ENCODE measurements at places on chromosomes 16 and 17.

GRCh38 chr17:73706428-73706827 is 62.2 kb upstream of the SDK2 start:
- no peak for DNase-seq

DNA sequence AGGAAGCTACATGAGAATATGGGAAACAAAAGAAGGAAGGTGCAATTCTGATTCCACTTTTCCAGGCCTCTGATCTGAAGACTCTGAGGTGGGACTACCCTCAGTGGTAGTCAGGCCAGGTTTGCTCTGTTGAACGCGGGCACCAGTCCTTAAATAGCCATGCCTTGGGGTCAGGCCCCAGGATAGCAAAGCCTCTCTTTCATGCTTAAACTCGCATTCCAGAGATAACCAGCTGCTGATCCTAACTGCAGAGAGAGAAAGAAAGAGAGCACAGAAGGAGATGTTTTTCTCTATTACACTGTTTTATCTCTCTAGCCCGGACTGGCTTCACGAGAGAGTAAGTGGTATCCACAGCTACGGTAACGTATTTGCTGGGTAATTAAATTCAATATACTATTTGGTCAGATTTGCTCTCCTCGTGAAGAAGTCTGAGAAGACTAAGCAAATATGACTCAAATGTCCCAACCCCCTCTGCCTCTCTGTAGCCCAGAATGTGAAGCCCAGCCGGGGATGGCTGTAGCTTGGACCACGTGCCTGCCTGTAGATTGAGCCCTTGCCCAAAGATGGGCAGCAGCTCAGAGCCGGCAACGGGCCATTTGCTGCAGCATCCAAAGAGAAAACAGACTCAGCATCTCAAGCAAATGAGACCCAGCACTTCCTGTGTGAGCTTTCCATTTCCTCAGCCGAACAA is 122.2 kb downstream of the SMG6 start:
- no peak for DNase-seq

DNA sequence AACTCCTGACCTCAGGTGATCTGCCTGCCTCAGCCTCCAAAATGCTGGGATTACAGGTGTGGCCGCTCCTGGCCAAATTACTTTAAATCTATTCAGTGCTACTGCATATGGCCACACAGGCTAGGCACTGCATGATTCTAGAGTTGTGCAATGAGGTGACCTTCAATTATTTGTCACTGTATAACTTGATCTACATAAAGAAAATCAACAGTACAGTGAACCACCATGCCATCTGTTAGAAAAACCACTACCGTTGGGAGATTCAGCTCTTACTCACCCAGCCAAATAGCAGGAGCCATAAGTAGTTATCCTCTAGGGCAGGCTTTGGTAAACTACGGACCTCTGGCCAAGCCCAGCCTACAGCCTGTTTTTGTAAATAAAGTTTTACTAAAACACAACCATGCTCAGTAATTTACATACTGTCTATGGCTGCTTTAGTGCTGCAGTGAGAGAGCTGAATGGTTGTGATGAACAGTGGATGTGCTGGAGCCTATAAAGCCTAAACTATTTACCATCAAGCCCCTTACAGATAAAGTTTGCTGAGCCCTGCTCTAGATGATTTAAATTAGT is 40.7 kb upstream of the TANC2 start:
- no peak for DNase-seq

GRCh38 chr17:73118139-73118538 is 25.7 kb upstream of the SLC39A11 start:
- DNase-seq, result no peak

- no peak for DNase-seq
These were observed 35.7 kb upstream of the DYNLL2 start for GRCh38 chr17:58047376-58048150.

GRCh38 chr16:22782314-22782713 is 31.6 kb upstream of the HS3ST2 start:
- peak; percentile 5 for DNase-seq

DNA sequence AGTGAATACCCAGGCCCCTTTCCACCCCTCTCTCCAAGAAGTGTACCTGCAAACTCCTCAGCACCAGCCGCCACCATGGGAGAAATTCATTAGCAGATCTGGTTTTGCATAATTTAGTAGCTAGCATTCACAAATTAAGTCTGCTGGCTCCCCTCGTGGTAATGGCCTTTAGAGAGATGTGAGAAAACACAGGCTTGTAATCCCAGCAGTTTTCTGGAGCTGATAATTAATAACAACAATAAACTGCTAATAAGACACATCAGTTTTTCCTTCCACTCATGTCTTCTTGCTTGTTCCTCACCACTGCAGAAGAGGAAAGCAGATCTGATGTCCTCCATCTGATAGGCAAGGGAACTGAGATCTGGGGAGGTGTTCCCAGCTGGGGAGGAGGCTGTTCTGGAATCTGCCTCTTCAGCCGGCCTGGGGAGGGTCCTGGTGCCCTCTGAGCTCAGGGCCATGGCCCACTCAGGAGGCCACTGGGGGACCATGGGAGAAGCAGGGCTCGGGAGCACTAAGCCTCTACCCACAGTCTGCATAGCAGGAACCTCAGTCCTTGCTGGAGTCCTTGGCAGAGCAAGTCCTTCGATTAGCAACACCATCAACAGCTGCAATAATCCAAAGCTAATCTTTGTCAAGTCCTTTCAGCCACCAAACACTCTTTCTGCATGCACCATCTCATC is 74.2 kb upstream of the DNAJA2 start:
- DNase-seq, result no peak

DNA sequence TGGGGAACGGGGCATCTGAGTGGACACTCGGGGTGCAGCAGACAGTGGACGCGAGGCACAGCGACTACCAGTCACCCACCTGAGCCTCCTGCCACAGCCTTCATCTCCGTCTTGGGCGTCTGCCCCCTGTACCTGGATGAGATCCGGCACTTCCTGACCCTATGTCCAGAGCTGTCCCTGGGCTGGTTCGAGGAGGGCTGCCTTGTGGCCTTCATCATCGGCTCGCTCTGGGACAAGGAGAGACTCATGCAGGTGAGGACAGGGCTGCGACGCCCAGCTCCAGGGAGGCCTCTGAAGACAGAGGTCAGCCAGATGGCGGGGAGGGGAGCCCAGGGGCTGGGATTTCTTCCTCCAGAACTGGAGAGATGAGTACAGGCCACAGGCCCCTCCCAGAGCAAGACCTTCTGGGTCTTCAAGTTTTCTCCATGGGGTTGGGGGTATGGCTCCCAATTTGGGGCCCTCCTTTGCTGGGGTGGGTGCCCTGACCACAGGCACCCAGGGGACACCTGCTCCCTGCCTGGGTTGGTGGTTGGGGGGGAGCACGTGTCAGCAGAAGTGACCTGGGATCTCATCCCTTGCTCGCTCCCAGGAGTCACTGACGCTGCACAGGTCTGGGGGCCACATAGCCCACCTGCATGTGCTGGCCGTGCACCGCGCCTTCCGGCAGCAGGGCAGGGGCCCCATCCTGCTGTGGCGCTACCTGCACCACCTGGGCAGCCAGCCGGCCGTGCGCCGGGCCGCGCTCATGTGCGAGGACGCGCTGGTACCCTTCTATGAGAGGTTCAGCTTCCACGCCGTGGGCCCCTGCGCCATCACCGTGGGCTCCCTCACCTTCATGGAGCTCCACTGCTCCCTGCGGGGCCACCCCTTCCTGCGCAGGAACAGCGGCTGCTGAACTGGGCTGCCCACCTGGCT is 1.9 kb downstream of the AANAT start:
- no peak for DNase-seq

DNA sequence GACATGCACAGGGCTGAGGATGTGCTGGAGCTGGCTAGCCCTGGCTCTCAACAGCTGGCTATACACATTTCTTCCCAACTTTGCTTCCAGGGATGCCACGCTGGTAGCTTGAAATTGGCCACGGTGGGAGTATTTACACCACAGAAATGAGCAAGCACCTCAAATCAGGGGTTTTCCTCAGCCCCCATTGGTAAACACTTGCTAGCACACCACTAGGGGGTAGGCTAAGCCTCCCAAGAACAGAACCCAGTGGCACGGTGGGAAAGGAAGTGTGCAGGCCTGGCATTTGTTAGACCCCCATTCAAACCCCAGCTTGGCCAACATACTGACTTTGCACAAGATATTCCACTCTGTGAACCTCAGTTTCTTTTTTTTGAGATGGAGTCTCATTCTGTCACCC is 12.9 kb downstream of the DRC3 start:
- peak; percentile 28 for DNase-seq

- no peak for DNase-seq
These were observed 10.3 kb upstream of the SLC52A1 start for GRCh38 chr17:5045496-5045895.

DNA sequence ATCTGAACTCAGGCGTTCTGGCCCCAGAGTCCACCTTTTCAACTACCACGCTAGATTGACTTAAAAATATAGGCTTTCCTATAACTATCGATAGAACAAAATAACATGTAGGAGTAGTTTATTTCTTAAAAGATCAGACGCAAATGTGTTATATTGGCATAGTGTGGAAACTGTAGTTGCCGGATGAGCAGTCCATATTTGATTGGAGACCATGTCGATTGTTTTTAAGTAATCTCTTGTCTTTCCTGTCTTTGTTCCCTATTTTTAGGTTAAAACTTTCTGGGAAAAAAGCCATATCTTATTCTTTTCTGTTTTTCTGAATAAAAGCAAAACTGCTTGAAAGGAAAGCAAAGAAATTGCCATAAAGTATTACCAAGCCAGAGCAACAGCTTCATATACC is 53.1 kb downstream of the GAN start:
- no peak for DNase-seq

GRCh38 chr16:25481636-25482035 is 210.1 kb upstream of the HS3ST4 start:
- DNase-seq, result no peak

- no peak for DNase-seq
These were observed 7.9 kb downstream of the TIMM22 start for GRCh38 chr17:1004769-1005295.

GRCh38 chr16:84874004-84874435 is 54.2 kb downstream of the CRISPLD2 start:
- no peak for DNase-seq

GRCh38 chr17:41001795-41002194 is 2.1 kb upstream of the KRTAP3-2 start:
- no peak for DNase-seq

DNA sequence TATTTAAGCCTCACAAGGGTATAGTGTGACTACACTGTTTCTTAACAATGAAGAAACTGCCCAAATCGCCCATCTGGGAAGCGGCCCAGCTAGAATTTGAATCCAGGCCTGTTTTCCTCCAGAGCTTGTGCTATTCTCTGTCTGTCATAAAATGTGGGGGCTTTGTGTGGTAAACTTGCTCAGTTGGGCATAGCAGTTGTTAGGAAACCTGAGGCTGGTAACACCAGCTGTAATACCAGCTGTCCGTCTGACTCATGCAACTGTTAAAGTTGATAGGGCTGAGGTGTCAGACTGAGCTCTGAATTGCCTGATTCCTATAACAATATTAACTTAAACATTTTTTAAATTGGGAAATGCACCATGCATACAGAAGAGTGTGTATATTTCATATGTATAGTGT is 9.3 kb downstream of the NOD2 start:
- no peak for DNase-seq

- DNase-seq, result no peak
These were observed 9.4 kb upstream of the CPSF4L start for GRCh38 chr17:73271072-73271471.

GRCh38 chr17:2309338-2310154 is 5.8 kb downstream of the SRR start:
- DNase-seq, result no peak

DNA sequence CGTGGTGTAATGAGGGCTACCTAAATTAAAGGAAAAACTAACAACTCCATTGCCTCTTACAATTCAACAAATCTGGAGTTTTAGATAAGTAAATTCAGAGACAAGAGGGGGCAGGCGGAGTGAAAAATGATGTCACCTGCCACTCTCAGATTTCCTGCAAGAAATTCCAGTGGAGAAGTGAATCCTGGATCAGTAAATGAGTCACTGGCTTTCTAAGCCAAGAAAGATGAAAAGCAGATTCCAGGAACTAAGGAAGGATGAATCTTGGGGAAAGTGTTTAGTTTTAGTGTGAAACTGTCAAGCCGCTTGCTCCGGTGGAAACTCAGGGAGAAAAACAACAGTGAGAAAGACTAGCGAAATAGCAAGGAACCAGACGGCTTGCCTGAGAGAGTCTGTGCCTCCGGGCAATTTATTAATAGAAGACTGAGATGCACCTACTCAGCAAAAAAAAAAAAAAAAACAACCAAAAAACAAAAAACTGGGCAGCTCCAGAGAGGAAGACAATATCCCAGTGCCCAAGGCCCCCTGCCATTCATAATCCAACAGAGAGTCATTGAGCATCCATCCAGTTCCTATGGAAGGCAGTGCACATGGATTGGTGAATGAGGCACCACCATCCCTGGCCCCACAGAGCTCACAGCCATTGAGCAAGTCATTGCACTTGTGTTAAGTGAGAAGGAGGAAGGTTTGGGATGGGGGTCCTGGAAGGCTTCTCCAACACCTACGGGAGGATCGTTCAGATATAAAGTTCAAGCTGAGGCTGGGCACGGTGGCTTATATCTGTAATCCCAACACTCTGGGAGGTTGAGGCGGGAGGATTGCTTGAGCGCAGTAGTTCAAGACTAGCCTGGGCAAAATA is 12.1 kb upstream of the RIPOR1 start:
- DNase-seq, result no peak

DNA sequence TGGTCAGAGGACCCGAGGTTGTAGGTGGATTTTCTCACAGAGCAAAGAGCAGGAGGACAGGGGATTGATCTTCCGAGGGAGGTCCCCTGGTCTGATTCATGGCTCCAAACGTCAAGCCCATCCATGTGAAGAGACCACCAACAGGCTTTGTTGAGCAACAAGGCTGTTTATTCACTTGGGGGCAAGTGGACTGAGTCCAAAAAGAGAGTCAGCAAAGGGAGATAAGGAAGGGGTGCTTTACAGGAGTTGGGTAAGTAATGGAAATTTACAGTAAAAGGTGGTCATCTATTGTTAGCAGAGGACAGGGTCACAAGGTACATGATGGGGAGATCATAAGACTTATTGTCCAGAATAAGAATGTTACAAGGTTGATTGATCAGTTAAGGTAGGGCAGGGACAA is 2285.8 kb downstream of the TP53TG3F start:
- DNase-seq, result no peak

DNA sequence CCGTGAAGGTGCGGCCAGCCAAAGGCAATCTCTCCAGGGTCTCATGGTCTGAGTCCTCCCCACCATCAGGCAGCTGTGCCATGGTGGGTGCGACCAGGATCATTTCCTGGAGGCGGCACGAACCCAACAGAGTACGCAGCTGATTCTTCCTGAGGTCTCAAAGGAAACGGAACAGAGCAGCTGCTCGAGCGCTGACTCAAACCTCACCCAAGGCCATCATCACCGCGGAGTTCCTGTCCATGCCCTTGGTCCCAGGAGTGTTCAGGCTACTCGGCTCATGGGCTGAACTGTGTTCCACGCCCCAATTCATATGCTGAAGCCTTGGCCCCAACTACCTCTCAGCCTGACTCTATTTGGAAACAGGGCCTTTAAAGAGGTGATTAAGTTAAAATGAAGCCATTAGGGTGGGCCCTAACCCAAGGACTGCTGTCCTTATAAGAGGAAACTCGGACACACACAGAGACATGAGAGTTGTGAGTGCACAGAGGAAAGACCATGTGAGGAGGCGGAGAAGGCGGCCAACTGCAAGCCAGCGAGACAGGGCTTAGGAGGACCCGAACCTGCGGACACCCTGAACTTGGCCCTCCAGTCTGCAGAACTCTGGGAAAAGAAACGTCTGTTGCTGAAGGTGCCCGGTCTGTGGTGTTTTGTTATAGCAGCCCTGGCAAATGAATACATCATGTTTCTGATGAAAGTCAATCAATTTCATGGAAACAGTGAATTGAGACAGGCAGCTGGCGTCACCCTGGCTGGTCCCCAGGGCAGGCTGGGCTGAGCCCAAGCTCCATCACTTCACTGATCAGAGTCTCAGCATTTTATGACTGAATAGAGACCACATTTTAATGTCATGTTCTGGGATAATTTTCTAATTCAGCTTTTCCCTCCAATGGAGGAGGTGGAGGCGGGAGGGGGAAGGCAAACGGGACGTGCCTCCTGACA is 13.7 kb downstream of the MXRA7 start:
- DNase-seq, result no peak

All from HAP-1 (cell line).